Activated CD4-positive, alpha-beta T cell treated with anti-CD3 and anti-CD28 coated beads for 48 hours (primary cell): ENCODE measurements at places on chromosomes 4 and X.

DNA sequence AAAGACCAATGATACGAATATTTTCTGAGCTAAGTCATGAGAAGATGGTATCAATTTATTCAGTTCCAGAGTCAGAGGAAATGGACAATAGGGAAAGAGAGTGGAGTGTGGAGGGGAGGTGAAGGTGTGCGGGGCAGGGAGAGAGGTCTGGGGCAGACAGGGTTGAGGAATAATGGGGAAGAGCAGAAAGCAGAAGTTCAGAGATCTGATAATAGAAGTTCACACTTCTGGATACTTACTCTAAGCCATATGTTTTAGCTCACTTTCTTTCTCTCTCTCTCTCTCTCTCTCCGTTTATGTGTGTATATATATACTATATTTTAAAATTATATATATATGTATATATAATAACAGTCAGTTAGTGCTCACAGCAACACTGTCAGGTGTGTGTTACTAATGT, 40.4 kb downstream of the FOXR2 start:
- no peak for DNase-seq

GRCh38 chr4:8185930-8186329, 13.2 kb upstream of the SH3TC1 start:
- no peak for DNase-seq

DNA sequence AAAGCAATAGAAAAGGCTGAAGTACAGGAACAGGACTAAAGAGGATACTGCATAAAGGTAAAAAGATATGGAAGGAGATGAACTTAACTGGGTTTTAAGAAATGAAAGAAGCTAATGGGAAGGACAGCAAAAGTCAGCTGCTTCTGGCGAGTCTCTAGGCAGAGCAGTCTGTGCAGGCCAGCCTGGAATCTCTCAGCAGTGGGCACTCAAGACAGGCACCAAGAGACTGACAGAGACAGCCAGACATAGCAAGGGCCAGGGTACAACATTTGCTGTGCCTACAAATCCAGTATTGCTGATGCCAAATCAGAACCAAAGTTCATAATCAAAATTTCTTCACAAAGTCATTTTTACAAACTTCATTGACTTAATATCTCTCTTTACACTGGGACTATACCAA, 62.4 kb downstream of the SPOCK3 start:
- no peak for DNase-seq

DNA sequence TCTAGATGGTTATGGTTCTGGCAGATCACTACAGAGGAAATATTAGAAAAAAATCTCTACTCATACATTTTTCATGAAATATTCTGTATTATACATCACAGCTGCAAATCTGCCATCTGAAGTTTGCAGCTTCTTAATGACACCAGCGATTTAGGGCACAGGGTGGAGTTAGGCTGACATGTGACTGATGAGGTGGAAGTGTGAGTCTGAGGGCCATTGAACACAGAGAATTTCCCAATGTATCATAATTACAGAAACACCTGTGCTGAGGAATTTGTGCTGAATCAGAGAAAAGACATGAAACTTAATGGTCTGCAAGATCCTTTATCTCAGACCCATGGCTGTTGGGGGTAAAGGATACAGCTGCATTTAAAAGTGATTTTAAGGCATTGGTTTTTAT, 2025.6 kb upstream of the AGA start:
- no peak for DNase-seq

DNA sequence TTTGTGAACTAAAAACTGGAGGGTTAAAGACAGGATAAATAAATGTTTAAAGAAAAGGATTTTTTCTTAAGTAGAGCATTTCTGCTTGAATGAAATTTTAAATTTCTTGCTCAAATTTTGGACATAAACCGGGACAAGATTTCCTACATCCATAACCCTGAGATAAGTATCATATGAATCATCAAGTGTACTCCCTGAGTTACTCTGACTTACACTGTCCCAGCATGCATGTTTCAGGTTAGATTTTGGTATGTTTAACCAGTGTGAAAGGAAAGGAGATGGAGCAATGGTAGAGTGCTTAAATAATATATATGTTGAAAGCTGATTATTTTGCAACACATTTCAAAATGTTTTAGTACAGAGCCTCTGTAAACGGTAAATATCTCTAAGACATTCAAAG, 175.2 kb downstream of the ADGRL3 start:
- DNase-seq: no peak

- DNase-seq: no peak
These were observed 101.3 kb downstream of the TSPAN7 start for GRCh38 chrX:38662640-38663039.
